Heart left ventricle (tissue), 16 donors: ENCODE measurements at places on chromosomes 4 and X. TPM values are rescaled to one million over a fixed set of nuclear protein-coding genes. Genes with fewer than 3 reads are reported as not detected.
A peak's percentile ranks its signal among the peaks of the same experiment; 100 is the strongest.

Gene ETDC
- total RNA-seq = not detected

Gene PAGE1
- total RNA-seq = not detected

Gene ADGRG2
- total RNA-seq = 0.24 TPM

Gene PNPLA4
- total RNA-seq = 42.3 TPM

DNA sequence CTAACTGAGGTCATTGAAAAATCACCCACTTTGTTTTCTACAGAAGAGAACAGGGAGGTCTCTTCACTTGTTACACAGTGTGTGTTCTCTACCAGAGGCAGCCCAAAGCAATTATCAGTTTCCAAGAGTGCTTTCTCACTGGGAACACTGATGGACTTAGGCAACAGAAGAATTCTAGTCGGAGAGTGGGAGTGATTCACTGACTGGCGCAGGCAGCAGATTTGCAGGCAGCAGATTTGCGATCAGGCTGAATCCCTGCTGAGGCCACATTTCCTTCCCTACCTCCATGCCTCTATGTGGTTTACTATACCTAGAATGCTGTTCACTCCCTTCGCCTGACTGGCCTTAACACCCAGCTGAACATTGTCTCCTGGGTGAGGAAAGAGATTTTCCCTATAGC lies 6.6 kb downstream of the OCIAD2 start:
- no peak for DNase-seq
- no peaks in the 10 kb centered on the region for H3K27me3 ChIP-seq
- peaks cover 23% of the 10 kb centered on the region for H3K36me3 ChIP-seq
- no peaks in the 10 kb centered on the region for H3K4me1 ChIP-seq
- no peak overlapping the region for H3K27ac ChIP-seq

DNA sequence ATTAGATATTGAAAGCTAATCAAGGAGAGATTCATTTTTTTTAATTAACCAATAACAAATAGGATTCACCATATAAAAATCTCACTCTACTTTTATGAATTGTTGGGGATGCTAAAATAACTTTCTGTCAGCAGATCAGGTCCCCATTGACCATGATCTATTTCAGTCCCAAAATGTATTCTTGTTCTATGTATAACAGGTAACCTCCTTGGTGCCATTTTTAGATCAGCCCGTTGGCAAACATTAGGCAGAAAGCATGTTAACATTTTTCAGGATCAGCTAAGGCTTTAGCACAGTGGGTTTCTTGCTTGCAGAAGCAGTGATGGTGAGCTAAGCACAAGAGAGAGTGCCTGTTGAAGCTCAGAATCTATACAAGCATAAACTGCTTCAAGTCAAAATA lies 40.8 kb upstream of the COX7B2 start:
- no peaks in the 10 kb centered on the region for H3K27me3 ChIP-seq
- no peaks in the 10 kb centered on the region for H3K36me3 ChIP-seq
- DNase-seq = no peak
- peaks cover 6% of the 10 kb centered on the region for H3K4me1 ChIP-seq
- no peak overlapping the region for H3K4me3 ChIP-seq
- H3K27ac ChIP-seq = peak overlapping the region; percentile 44

- peak; percentile 28 for DNase-seq
- H3K4me3 ChIP-seq = no peak overlapping the region
- no peak overlapping the region for H3K27ac ChIP-seq
- no peaks in the 10 kb centered on the region for H3K36me3 ChIP-seq
- no peaks in the 10 kb centered on the region for H3K4me1 ChIP-seq
These were observed 45.5 kb downstream of the PSAPL1 start for GRCh38 chr4:7389101-7389701.

- H3K27ac ChIP-seq = peak overlapping the region; percentile 58
- no peak for DNase-seq
- H3K36me3 ChIP-seq = no peaks in the 10 kb centered on the region
- H3K4me3 ChIP-seq = no peak overlapping the region
- no peaks in the 10 kb centered on the region for H3K4me1 ChIP-seq
These were observed 168.1 kb upstream of the MAP3K15 start for GRCh38 chrX:19683358-19683757.

DNA sequence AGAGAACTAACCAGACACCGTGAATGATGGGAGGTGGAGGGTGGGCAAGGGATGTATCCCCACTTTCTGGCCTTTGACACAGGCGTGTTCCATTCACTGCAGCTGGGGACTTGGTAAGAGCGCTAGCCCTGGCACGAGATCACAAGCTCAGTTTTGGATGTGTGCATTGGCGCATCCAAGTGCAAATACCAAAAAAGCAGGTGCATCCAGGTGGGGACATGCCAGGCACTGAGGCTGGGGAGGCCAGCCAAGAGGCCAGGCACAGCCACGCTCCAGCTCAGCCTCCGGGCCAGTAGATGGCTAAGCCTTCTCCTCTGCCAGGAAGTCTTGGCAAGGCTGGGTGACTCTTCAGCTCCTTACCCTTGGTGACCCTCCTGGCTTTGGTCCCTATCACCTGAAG lies 4.4 kb upstream of the ZFP92 start:
- H3K4me1 ChIP-seq = no peaks in the 10 kb centered on the region
- H3K27ac ChIP-seq = no peak overlapping the region
- no peaks in the 10 kb centered on the region for H3K27me3 ChIP-seq
- no peaks in the 10 kb centered on the region for H3K36me3 ChIP-seq
- no peak overlapping the region for H3K4me3 ChIP-seq
- DNase-seq = no peak

DNA sequence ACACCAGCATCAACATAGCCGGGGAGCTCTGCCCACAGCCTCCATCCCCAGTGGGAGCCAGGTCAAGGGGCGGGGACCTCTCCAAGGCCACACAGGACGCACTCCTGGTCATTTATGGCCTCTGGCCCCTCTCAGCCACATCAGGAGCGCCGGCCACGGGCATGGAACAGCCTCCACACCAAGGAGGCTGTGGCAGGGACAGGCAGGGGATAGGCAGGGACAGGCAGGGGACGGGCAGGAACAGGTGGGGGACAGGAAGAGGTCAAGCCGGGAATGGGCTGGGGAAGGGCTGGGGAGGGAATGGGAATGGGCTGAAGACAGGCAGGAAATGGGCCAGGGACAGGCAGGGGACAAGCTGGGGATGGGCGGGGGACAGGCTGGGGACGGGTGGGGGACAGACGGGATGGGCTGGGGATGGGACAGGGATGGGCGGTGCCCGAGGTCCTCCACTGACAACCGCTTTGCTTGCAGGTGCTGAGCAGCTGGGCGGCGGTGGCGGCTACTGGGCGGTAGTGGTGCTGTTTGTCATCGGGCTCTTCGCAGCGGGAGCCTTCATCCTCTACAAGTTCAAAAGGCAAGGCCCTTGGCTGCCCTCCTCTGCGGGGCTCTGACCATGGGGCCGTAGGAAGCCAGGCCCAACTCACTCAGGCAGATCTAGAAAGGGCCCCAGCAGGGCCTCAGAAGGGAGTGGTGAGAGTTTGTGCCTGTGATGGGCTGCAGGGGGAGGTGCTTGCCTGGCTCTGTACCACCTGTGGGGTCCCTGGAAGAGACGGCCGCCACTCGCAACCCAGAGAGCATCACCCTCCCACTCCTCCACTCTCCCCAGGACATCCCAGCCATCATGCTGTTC lies 205.6 kb downstream of the AFAP1 start:
- H3K4me3 ChIP-seq = no peak overlapping the region
- no peaks in the 10 kb centered on the region for H3K36me3 ChIP-seq
- H3K4me1 ChIP-seq = no peaks in the 10 kb centered on the region
- no peak for DNase-seq

- H3K36me3 ChIP-seq = no peaks in the 10 kb centered on the region
- H3K4me3 ChIP-seq = no peak overlapping the region
- no peak overlapping the region for H3K27ac ChIP-seq
- no peaks in the 10 kb centered on the region for H3K27me3 ChIP-seq
These were observed 66.9 kb downstream of the ARHGEF9 start for GRCh38 chrX:63718010-63718694.

DNA sequence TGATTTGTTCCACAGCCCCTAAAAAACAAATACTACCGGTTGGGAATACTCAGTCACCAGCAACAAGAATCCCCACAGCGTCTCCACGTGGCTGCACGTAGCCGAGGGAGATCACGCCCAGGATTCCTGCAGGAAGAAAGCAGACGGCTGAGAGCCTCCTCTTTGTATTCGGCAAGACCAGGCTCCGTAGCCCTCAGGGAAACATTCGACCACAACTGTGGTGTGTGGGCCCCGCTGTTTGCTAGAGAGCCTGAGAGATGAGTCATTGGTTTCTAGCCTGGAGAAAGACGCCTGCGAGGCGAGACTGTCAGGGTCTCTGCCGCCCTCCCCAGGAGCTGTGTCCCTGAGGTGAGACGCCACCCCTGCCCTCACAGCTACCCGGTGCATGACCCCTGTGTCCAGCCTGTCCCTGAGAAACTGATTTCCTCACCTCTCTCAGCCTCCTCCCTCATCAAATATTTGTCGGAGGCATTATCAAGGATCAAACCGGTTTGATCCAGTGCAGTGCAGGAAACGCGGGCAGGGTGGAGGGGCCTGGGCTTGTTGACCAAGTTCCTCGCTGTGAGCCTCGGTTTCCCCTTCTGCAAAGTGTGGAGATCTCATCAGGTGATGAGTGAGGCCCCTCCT lies 4.7 kb upstream of the S100P start:
- no peaks in the 10 kb centered on the region for H3K4me1 ChIP-seq
- no peak for DNase-seq
- peak overlapping the region; percentile 81 for H3K27ac ChIP-seq
- H3K36me3 ChIP-seq = no peaks in the 10 kb centered on the region
- no peaks in the 10 kb centered on the region for H3K27me3 ChIP-seq
- no peak overlapping the region for H3K4me3 ChIP-seq

DNA sequence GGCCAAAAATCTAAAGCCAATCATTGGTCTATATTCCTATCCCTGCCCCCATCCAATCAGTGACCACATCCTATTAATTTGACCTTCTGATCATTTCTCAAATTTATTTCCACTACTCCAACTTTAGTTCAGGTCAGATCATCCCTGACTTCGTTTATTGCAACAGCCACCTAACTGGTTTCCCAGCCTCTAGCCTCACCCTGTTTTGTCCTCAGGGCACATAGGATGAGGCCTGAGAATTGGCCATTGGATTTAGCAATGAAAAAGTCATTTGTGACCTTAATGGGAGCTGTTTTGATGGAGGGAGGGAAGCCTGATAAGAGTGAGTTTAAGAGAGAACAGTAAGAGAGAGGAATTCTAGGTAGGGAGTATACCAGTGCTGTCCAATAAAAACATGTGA lies 155.0 kb downstream of the AMMECR1 start:
- no peak overlapping the region for H3K4me3 ChIP-seq
- H3K27me3 ChIP-seq = no peaks in the 10 kb centered on the region
- H3K4me1 ChIP-seq = no peaks in the 10 kb centered on the region
- no peak overlapping the region for H3K27ac ChIP-seq
- DNase-seq = no peak

- no peaks in the 10 kb centered on the region for H3K36me3 ChIP-seq
- H3K27me3 ChIP-seq = no peaks in the 10 kb centered on the region
- H3K4me1 ChIP-seq = peaks cover 4% of the 10 kb centered on the region
- peak overlapping the region; percentile 82 for H3K4me3 ChIP-seq
- peak overlapping the region; percentile 19 for H3K27ac ChIP-seq
These were observed 6.6 kb downstream of the TIMM17B start for GRCh38 chrX:48890934-48891401.

GRCh38 chrX:39883666-39884065 lies 214.1 kb downstream of the BCOR start:
- no peaks in the 10 kb centered on the region for H3K36me3 ChIP-seq
- H3K4me1 ChIP-seq = peaks cover 9% of the 10 kb centered on the region
- no peak for DNase-seq

DNA sequence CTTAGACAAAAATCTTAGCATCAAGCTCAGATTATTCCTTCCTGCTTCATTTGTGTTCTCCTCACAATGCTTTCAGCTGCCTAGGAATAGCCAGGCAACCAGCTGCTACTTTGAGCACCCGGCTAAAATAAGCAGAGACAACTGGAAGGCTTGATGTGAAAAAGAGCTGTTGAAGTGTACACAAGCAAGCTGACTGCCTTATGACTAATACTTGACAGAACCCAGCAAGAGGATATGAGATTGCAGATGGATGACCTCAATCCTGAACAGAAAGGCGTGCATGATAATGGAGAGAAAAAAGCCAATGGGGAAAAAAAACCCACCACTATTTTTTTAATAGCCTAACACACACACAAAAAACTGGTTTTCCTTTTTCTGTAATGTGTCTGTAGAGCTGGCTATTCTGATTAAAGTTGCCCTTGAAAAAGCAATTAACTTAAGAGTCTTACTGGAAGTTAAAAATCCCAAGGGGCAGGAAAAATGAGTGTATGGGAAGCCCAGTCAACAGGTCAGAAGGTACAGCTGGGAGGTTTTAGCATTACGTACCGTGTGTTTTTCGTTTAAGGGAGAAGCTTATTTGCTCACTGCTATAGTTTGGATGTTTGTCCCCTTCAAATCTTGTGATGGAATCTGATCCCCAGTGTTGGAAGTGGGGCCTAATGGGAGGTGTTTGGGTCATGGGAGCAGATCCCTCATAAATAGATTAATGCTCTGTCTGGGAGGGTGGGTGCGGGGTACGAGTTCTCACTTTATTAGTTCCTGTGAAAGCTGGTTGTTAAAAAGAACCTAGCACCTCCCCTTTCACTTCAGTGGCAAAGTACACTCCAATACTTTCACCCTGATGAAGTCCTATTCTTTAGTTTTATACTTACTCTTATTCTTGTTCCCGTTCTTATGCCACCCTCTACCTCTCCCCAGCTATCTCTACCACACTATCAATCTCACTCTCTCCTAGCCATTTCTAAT lies 37.1 kb upstream of the HERC6 start:
- peak; percentile 62 for DNase-seq
- no peak overlapping the region for H3K4me3 ChIP-seq
- H3K27ac ChIP-seq = peak overlapping the region; percentile 88
- H3K27me3 ChIP-seq = no peaks in the 10 kb centered on the region
- H3K4me1 ChIP-seq = peaks cover 7% of the 10 kb centered on the region

DNA sequence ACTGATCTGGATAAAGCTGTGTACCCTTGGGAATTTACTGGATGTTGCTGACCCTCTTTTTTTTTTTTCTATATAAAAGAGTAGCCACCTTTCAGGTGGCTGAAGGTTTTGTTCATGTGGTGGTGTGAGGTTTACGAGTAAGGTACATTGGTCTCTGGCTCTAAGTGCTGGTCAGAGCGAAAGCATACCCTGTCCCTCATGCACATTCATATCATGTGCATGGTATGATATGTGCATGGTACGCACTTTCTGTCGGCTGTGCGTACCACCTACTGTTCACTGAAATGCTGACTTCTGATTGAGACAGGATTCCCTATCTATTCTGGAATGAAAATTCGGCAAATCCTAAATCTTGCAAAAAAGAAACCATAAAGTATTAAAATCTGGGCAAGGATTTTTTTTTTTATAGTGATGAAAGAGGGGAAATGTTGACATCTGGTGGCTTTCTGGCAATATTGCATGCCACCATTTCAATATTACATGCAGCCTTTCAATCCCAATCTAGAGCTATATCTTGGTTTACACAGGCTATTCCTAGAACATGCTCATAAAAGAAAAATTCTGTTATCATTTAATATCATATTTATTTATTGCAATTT lies 32.8 kb downstream of the FAM149A start:
- H3K27ac ChIP-seq = no peak overlapping the region
- H3K4me3 ChIP-seq = no peak overlapping the region
- no peaks in the 10 kb centered on the region for H3K27me3 ChIP-seq
- no peaks in the 10 kb centered on the region for H3K4me1 ChIP-seq

GRCh38 chrX:105150036-105150435 lies 70.5 kb downstream of the TEX13A start:
- H3K4me1 ChIP-seq = no peaks in the 10 kb centered on the region
- no peak for DNase-seq
- no peaks in the 10 kb centered on the region for H3K27me3 ChIP-seq
- H3K27ac ChIP-seq = no peak overlapping the region

- H3K27me3 ChIP-seq = no peaks in the 10 kb centered on the region
- H3K4me1 ChIP-seq = no peaks in the 10 kb centered on the region
- no peak for DNase-seq
- H3K36me3 ChIP-seq = no peaks in the 10 kb centered on the region
These were observed 55.3 kb downstream of the FIP1L1 start for GRCh38 chr4:53432528-53433424.
